Myocyte (in vitro differentiated cells): ENCODE measurements at places on chromosomes 11 and 22.
A peak's percentile ranks its signal among the peaks of the same experiment; 100 is the strongest.

GRCh38 chr11:45802531-45803317, 2.2 kb upstream of the SLC35C1 start:
- no peak for DNase-seq

DNA sequence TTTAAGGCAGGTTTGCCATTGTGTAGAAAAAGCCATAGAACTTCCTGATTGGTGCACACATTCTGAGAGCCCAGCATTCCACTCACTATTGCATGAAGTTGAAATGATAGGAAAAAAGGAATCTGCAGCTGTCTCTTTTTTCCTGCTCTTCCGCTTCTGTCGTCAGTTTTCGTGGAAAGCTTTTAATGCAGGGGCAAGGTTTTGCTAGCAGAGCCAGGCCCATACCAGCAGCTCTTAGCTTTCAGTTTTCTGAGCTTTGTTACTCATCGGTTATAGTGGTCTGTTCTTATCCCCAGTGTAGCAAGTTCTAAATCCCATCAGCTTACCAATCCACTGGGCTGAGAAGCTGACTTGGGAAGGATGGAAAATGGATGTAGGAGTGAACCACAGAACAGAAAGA, 162.9 kb upstream of the TTC12 start:
- DNase-seq = no peak

- peak; percentile 89 for DNase-seq
Measured at GRCh38 chr11:75562836-75563484, 907 bp downstream of the SERPINH1 start.

- DNase-seq = peak; percentile 5
Measured at GRCh38 chr11:1927026-1927847, 7.7 kb downstream of the TNNT3 start.

- no peak for DNase-seq
Measured at GRCh38 chr11:122686111-122686510, 30.6 kb downstream of the UBASH3B start.

GRCh38 chr11:74007691-74008372, 1.1 kb downstream of the UCP3 start:
- no peak for DNase-seq

DNA sequence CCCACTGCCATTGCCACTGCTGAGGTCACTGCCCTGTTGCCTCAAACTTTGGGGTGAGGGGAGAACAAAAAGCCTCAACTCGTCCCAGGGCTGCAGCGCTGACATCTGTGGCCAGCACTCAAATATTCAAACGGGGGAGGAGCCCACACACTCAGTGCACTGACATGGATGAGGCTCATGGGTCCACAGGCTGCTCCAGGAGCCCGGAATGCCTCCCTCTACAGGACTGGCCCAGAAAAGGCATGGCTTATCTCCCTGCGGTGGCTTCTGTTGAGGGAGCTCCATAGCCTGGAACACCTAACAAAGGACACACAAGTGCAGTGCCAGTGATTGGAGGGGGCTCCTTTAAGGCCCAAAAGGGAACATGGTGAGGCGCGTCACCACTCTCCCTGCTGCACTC, 341.1 kb upstream of the LUZP2 start:
- DNase-seq = no peak
